ENCODE measurements at places on chromosomes 7 and 10.

GRCh38 chr7:28071570-28071969 lies 109.0 kb downstream of the JAZF1 start:
- no peak for DNase-seq

GRCh38 chr10:132319853-132320653 lies 11.9 kb upstream of the LRRC27 start:
- peak; percentile 72 for DNase-seq

- DNase-seq = no peak
Measured at GRCh38 chr7:157975401-157976372, 611.9 kb downstream of the PTPRN2 start.

GRCh38 chr7:1761774-1762173 lies 91.7 kb downstream of the ELFN1 start:
- DNase-seq = no peak

GRCh38 chr10:89346405-89347254 lies 18.8 kb downstream of the IFIT3 start:
- DNase-seq = peak; percentile 83

DNA sequence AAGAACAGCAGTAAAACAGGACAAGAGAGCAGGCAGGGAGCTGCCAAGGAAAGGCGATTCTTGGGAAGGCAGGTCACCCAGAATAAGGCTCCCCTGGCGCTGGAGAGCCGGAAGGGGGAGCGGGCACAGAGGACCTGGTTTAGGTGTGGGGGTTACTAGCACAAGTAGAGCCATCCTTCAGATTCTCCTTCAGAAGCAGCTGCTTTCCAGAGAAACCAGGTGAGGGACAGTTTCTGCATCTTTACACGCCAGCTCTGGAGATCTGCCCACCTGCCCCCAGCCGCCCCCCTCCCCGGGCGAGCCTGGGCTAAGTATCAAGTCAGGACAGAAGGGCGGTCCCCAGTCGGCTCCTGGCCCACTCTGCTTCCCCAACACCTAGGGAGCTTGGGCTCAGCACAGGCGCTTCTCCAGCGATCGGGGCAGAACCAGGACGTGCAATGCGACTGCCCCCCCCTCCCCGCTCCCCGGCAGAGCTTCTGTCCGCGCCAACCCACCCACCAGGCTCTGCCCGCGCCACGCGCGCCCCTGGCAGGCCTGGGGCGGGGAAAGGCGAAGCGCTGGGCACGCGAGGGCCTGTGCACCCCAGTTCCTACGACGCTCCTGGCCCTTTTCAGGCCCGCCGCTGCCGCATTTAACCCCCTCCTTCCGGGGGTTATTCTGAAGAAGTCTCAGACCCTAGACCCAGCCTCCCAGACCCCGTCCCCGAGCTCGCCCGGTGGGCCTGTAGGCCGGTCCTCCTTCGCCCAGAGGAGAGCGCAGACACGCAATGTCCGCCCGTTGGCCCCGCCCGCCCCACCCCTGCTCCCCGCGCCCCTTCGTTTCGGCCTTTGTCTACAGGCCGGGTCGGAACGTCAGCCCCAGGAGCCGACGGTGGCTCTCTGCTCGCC lies 4.4 kb upstream of the EN2 start:
- no peak for DNase-seq

DNA sequence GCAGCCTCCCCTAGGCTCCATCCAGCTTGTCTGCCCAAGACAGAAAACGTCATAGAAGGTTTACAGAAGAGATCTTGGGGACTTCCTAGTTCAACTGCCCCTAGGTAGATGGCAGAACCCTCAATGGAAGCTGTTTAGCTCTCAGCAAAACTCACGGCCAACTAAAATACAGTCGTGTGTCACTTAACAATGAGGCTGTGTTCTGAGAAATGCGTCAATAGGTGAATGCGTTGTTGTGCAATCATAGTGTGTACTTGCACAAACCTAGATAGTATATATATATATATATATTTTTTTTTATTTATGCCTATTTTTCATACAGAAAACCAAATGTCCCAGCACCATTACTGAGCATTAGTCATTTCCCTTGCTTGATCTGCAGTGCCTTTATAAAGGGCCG lies 100.4 kb upstream of the SH2B2 start:
- DNase-seq = no peak

- DNase-seq = no peak
Measured at GRCh38 chr7:28725045-28725642, 233.0 kb downstream of the TRIL start.

- DNase-seq = peak; percentile 65
Measured at GRCh38 chr7:76358011-76358480, 745 bp downstream of the YWHAG start.

Data from inflammatory macrophage treated with lipopolysaccharide for 1 hour (primary cell).